ENCODE measurements at places on chromosomes 7 and 10.

DNA sequence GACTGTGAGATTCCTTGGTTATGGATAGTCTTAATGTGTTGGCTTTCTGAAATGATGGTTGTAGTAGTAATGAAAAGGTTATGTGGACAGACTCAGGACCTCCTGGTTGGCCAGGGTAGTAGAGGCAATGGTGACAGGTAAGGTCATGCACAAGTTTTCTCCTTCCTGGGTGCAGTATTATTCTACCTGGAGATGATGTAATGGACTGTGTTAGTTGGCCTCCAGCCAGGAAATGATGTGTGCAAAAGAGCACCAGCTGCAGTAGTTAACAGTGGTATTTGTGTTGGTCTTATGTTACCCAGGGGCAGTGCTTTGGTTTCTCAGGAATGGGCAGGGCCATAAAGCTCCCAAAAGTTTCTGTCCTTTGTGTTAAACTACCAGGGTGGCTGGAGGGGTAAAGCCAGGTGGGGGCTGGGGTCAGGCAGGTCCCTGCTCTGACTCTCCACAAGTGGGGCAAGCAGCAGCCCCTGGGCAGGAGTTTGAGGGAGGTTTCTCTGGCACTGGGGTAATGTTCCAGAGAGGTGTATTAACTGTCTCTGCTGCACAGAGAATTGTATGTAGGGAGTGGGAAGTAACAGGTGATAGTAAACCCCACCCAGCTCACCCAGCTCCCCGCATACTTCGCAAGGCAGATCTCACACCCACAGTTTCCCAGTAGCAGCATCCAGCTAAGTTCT is 36.3 kb downstream of the GPR22 start:
- no peak for DNase-seq

DNA sequence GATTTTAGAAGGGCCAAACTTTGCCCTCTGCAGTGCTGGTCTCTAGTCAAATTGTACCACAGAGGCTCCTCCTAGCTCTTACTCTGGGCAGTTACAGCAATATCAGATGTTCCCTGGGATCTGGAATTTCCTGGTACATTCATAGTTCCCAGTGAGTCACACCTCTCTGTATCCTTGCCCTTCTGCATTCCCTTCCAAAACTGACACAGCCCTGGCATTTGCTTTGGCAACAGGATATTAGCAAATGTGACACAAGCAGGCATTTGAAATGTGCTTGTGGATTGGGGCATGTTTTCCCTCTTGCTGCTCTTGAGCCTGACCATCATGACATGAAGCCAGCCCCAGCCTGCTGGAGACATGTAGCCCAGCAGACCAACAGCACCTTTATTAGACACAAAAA is 284.7 kb upstream of the AKR1E2 start:
- DNase-seq, result peak; percentile 87

DNA sequence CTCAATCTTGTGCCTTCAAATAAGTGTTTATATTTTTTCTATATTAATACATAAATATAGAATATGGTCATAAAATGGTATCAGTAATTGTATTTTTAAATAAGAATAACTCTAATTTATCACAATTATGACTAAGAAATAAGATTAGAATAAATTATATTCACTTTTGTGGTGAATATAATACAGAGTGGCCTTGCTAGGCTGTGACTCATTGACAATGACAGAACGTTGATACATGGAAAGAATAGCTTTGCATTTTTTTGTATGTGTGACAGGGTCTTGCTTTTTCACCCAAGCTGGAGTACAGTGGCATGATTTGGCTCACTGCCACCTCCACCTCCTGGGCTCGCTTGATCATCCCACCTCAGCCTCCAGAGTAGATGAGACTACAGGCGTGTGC is 47.8 kb upstream of the PCLO start:
- DNase-seq, result no peak

DNA sequence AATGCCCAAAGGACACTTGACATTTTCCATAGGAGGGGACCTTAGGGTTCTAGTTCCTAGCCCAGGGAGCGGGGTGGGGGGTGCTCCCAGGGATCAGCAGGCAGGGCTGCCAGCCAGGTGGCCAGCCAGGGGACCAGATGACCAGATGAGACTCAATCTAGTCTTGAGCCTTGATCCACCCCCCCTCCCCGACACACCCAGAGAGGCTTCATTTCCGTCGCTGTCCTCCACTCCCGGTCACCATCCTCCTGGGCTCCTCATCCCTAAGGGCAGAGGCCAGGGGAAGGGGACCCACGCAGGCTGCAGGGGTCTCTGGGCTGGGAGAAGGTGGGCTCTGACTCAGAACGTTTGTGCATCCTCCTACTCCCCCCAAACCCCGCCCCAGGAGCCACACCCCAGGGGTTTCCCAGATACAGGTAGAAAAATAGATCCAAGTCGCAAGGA is 1.0 kb downstream of the STX1A start:
- DNase-seq, result no peak

GRCh38 chr10:66292922-66293321 is 632.9 kb upstream of the LRRTM3 start:
- no peak for DNase-seq

DNA sequence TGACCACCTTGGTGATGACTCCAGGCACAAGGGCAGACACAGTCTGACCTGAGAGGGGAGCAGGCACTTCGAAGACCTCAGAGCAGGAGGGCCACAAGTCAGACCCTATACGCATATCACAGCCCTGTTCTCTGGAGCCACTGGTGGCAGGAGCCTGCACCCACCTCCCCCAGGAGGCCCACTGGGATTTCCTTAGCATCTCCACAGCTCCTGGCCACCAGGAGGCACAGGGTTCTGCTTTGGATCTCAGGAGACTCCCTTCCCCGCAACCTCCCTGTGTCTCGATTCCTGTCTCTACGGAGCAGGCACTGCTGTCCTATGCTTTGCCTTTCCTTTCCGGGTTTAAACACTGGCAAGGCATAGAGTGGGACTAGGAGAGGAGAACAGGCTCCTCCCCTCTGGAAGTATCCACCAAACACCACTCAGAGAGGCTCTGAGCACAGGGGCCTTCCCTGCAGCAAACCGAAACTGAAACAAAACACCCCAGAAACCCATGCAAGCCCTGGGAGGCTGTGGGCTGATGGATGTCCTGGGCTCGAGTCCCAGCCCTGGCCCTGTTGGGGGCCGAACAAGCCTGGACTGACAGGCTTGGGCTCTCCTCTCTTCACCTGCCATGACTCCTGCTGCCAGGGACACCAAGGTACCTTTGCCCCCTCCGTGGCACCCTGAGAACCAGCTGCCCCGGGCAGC is 166.3 kb downstream of the NEURL1 start:
- peak; percentile 86 for DNase-seq

DNA sequence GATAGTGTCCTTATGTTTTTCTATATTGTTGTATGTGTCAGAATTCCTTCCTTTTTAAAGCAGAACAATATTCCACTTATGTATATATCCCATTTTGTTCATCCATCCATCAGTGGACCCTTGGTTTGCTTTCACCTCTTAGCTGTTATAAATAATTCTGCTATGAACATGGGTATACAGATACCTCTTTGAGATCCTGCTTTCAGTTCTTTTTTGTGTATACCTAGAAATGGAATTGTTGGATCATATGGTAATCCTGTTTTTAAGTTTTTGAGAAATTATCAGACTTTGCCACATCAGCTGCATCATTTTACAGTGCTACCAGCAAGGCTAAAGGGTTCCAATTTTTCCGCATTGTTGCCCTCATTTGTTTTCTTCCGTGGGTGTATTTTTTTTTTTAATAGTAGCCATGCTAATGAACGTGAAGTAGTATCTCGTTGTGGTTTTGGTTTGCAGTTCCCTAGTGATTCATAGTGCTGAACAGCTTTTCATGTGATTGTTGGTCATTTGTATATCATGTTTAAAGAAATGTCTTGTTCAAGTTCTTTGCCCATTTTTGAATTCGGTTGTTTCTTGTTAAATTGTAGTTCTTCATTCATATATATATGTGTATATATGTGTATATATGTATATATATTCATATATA is 87.8 kb downstream of the LCOR start:
- DNase-seq, result no peak

DNA sequence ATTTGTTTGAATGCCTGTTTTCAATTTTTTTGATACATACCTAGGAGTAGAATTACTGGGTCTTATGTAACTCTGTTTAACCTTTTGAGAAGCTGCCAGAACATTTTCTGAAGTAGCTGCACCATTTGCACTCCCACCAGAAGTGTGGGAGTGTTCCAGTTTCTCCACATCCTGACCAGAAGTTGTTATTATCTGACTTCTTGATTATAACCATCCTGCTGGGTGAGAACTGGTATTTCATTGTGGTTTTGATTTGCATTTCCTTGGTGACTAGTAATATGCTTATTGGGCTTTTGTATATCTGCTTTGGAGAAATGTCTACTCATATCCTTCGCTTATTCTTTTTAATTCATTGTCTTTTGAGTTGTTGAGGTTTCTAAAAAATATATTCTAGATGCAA is 117.2 kb upstream of the GLCCI1 start:
- DNase-seq, result no peak

DNA sequence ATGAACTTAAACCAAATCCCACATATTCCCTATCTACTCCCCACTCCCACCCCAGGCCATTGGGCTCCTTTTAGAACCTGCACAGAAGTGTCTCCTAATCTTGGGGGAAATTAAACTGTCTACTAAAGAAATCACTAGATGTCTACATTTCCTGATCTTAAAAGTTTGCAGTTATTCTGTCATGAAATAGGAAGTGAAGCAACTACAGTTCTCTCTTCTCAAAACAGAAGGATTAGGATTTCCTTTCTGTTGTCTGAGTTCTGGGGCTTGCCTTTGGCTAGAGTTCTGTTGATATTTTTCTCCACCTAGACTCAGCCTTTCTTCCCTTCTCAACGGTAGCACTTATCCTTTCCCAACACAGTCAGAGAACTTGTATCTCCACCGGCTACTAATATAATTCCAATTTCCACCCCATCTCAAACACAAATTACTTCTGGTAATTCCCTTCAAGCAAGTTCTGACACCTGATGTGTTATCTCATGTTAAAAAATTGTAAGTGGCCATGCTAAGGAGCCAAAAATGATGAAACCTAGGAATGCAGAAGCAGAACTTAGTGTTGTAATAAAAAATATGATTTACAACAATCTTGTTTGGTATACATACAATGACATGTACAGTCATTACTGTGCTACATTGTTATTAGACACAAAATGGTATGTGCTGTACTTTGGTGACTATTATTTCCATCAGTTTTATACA is 12.1 kb downstream of the OR9A4 start:
- no peak for DNase-seq

DNA sequence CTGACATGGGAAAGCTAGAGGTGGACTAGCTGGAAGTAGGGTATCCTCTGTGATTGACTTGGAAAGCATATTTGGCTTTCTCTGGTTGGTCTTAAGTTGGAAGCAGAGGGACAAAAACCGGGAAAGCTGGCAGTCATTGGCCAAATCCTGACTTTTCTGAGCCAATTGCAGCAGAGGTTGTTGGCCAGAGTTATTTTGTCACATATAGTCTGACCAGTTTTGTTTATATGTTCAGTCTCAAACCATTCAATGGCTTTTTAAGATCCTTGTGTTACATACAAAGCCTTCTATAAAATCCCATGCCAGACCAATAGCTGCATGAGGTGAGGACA is 6.3 kb downstream of the CFAP69 start:
- DNase-seq, result no peak

GRCh38 chr10:14572811-14573210 is 201.9 kb downstream of the FAM107B start:
- DNase-seq, result no peak

DNA sequence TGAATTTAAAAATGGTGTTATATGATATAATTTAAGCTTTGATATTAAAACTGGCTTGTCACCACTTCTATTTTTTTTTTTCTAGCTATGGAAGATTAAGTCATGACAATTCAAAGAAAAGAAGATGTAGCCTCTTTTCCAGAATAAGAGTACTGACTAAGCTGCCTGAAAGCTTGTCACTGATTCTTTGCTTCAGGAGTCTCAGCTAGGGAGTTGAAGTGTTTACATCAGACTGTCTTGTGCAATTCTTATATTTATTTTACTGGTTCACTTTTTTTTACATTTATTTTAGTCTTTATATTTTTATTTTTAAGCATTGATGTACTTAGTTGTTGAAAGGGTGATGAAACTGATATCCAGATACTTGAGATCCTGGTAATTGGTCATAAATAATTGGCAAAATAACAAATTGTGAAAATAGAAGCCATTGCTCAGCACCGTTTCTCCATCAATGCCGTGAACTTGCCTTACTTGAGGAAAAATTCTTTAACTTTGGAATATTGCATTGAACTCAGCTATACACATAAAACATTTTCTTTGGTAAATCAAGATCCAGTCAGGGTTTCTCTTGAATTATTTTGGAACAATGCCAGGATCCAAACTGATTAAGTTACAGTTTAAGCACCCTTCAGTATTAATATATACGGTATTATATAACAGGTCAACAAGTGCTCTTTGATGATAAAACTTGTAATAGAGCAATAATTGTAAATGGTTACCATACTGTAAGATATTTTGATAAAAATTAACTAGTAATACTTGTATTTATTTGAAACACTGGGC is 156.4 kb downstream of the PHTF2 start:
- no peak for DNase-seq

DNA sequence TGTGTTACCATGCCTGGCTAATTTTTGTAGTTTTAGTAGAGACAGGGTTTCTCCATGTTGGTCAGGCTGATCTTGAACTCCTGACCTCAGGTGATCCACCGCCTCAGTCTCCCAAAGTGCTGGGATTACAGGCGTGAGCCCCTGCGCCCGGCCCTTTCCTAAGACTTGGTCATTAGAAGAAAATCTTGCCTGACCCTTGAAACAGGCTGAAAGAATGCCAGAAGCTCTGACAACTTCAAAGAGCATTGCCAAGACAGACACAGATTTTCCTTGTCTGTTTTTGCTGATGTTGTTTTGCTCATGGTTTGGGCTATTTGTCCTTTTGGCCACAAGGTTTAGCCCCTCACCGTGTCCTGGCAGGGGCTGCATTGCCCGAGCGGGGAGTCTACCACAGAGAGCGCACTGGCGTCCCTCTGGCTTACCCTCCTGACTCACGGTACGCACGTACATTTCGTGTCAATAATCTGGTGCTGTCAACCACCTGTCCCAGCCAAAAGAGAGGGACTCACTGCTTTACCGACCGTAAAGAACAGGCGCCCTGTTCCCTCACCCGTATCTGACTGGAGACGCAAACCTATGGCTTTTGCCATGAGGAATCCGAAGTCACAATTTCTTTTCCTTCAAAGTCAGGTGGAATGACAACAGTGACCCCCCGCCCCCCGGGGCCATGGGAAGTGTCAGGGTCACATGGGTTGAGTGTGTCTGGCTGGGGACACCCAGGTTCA is 10.1 kb upstream of the INPP5A start:
- DNase-seq, result peak; percentile 59

All from coronary artery (tissue), 2 donors.